ENCODE measurements at places on chromosomes 1 and 21.

GRCh38 chr1:164524810-164525209 lies 34.2 kb upstream of the PBX1 start:
- DNase-seq = no peak

DNA sequence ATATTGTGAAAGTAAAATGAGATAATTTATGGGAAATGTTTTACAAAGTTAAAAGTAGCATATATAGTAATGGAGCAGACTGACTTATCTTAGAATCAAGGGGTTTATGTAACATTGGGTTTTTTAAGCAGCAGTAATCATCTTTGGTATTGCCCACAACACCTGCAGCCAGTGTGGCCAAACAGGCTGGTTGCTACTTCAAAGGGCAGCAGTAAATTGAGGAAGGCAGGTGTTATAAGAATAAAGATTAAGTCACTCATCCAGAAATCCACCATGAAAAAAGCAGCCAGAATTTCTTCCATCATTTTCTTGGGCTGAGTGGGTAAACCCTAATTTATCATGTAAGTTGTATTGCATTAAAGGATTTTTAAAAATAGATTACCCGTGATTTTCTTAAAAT lies 16.7 kb downstream of the DYNLT5 start:
- DNase-seq = no peak

GRCh38 chr1:169699707-169700106 lies 11.7 kb downstream of the SELL start:
- no peak for DNase-seq

- no peak for DNase-seq
Measured at GRCh38 chr1:117010310-117010969, 8.9 kb downstream of the CD101 start.

- DNase-seq = no peak
Measured at GRCh38 chr1:7528386-7529198, 242.5 kb upstream of the VAMP3 start.

- no peak for DNase-seq
Measured at GRCh38 chr1:244181867-244182266, 130.8 kb downstream of the ZBTB18 start.

- DNase-seq = no peak
Measured at GRCh38 chr1:175842550-175842949, 99.2 kb upstream of the TNR start.

- no peak for DNase-seq
Measured at GRCh38 chr1:29709704-29710280, 473.5 kb downstream of the PTPRU start.

GRCh38 chr1:204405988-204406387 lies 5.6 kb downstream of the PPP1R15B start:
- no peak for DNase-seq

- DNase-seq = peak; percentile 63
Measured at GRCh38 chr1:115089420-115090185, at the start of gene TSPAN2. TSS of gene TSPAN2 (minus strand) at chr1:115089503. CDS start at chr1:115089432, 71 bp downstream.

- DNase-seq = no peak
Measured at GRCh38 chr1:21837476-21837875, 25.4 kb downstream of the LDLRAD2 start.

DNA sequence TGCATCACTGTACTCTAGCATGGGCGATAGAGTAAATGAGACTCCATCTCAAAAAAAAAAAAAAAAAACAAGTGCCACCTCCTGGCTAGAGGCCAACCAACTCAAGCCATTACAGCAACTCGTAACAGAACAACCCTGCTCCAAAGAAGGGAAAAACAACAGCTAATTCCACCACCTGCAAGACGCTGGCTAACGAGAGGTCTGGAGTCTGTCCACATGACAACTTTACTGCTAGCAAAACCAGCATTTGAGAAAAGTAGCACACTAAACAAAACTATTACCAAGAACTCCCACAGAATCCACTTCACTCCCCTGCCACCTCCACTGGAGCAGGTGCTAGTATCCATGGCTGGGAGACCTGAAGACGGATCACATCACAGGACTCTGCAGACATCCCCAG lies 24.1 kb upstream of the EGLN1 start:
- no peak for DNase-seq

- DNase-seq = no peak
Measured at GRCh38 chr1:29514361-29515169, 278.2 kb downstream of the PTPRU start.

DNA sequence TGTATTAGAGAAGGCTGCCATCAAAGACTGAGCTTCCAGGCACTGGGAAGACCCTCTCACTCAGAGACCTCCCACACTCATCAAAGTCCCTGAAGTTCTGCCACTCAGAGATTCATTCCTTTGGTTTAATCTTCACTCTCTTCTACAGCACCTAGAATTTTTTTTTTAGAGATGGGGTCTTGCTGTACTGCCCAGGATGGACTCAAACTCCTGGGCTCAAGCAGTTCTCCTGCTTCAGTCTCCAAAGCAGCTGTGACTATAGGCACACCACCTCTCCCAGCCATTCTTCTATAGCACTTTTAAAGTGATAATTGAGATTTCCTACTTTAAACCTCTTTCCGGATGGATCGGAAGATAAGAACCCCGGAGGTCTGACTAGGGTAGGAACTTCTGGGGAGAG lies 3.7 kb upstream of the HP1BP3 start:
- no peak for DNase-seq

- DNase-seq = no peak
Measured at GRCh38 chr1:8678673-8679394, 138.6 kb downstream of the RERE start.

DNA sequence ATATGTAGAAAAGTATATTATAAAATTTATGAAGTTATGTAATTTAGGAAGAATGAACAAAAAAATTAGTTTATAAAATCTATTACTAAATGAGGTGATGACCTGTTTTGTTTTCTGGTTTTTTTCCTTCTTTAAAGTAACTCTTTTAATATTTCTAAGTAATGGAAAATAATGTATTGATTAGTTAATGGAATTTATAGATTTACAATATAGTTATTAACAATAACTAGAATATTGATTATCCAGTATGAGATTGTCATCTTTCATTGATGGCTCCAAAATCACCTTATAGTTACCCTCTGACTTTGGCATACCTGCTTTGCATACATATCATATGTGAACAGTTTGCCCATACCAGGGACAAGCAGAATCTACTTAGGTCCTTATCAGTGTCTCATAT lies 23.4 kb downstream of the CAMSAP2 start:
- DNase-seq = no peak

- DNase-seq = no peak
Measured at GRCh38 chr1:21490774-21491487, 18.3 kb upstream of the ALPL start.

- no peak for DNase-seq
Measured at GRCh38 chr21:42973309-42973990, 912 bp upstream of the PKNOX1 start.

- no peak for DNase-seq
Measured at GRCh38 chr1:31881688-31882000, 56.5 kb downstream of the PTP4A2 start.

- no peak for DNase-seq
Measured at GRCh38 chr21:45611296-45611695, 32.2 kb upstream of the PCBP3 start.

GRCh38 chr1:34303218-34303617 lies 126.5 kb downstream of the C1orf94 start:
- no peak for DNase-seq

GRCh38 chr1:86389307-86389706 lies 6.8 kb downstream of the ODF2L start:
- peak; percentile 26 for DNase-seq

DNA sequence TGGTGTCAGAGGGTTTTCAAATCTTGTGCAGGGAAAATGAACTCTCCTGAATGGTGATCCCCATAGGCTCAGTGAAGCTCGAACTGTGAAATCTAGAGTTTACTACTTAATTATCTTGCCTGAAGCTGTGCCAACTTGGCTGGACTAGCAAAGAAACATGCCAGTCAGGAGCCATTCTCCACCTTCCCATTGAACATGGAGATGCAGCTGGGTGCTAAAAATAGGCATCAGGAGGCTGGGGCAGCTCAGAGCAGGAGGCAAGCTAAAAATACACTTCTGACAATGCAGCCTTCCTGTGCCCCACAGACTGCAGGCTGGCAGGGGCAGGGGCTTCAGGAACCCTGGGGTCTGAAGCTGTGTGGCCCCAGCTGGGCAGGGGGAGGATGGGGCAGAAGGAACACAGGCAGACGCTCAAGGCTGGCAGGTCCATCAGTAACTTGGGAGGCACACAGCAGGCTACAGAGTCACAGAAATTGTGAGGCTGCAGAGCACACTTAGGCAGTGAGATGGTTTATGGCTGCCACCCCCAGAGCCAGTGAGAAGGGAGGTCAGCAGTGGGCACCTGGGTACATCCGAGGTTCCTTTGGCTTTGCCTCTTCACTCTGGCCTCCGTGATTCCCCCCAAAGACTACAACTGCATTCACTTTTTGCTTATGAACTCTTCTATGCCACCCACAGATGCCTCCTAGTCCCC lies 155.4 kb upstream of the KCND3 start:
- no peak for DNase-seq

GRCh38 chr1:173058556-173058955 lies 7.8 kb upstream of the TNFSF18 start:
- DNase-seq = no peak

DNA sequence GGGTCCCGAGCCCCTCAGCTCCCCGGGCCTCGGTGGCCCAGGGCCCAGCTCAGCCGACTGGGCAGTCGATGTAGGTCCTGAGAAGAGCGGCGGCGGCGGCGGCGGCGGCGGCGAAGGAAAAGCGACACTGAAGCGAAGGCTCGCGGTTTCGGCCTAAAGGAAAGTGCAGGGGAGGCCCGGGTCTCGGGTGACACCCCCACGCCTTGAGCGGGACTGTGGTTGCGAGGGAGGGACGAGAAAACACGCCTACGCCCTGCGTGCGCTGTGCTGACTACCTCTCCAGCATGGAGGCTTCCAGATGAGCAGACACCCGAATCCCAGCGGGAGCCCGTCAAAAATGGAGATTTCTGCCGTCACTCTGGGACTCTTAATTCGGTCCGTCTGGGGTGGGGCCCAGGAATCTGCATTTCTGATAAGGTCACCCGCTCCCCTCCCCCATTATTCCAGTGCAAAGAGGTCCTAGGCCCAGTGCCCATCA lies 31.2 kb downstream of the DNTTIP2 start:
- peak; percentile 74 for DNase-seq

GRCh38 chr1:10189659-10190058 lies 20.7 kb upstream of the KIF1B start:
- no peak for DNase-seq

- no peak for DNase-seq
Measured at GRCh38 chr1:210397252-210397651, 68.5 kb downstream of the HHAT start.

- no peak for DNase-seq
Measured at GRCh38 chr1:83676106-83676505, 322.8 kb downstream of the TTLL7 start.

DNA sequence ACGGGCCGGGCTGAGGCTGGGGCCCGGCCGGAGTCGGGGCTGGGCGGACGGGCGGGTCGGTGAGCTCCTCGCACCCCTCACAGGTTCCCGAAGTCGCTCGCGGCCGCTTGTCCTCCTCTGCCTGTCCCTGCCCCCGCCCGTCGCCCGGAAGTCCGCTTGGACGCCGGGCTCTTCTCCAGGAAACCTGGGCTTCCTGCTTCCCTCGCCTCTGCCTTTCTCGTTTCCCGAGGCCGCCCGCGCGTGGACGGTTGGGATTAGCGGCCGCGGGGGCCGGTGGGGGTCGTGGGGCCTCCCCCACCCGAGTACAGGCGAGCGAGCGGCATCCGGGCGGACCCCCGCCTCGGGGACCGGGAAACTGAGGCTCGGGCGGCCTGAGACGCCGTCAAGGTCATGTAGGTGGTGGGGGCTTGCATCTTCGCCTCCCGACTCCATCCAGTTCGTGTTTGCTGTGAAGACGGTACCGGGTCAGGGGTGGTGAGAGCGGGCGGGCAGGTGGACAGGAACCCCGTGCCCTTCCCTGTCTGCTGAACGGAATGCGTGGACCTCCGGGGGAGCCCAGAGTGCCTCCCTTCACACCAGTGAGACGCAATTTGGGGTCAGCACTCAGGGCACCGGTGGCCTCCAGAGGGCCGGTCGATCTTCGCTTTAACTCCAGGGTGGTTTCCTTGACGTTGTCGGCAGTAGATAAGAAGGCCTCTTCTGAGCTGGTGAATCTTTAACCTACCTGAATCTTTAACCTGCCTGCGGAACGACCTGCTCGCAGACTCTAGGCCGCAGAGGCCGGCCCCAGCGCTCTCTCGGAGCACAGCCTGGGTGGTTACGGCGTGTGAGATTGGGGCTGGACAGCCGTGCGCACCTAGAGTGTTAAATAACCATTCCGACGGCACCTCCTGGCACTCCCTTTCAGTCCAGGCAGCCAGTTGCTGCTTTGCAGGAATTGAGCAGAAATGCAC lies 686 bp downstream of the ARF1 start:
- no peak for DNase-seq

- peak; percentile 79 for DNase-seq
Measured at GRCh38 chr1:11650331-11650991, 3.8 kb downstream of the FBXO2 start.

- DNase-seq = peak; percentile 38
Measured at GRCh38 chr1:64505944-64506655, 36.2 kb downstream of the CACHD1 start.

DNA sequence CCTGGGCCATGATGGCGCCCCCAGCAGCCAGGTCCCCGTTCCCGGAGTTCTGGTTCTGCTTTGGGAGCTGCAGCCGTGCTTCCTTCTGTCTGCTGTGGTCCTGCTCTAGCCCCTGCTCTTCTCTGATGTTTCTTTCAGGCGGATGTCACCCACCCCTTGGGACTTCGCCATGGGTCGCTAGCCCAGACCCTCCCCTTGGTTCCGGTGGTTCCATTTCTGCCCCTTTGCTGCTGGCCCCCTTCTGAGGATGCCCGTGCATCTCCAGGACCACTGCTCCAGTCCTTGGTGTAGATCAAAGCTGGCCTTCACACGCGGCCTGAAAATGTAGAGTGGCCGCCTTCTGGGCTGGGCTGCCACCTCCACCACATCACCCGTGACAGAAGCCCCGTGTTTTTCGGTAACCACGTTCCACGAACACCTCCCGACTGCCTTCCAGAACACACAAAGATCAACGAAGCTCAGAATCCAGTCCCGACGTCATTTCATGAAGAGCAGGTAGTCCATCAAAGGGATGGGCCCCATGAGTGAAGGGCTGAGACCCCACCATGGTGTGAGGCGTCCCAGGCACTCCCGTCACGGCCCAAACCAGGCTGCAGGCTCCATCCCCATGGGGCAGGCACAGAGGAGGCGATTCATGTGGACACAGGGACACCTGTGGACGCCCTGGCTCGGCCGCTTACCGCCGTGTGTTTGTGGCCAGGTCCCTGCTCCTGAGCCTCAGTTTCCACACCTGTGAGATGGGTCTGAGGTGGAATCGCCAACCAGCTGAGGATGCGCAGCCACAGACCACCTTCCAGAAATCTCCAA lies 24.4 kb downstream of the KRTAP10-1 start:
- no peak for DNase-seq

- DNase-seq = no peak
Measured at GRCh38 chr1:11352816-11353799, 80.1 kb downstream of the UBIAD1 start.

- DNase-seq = no peak
Measured at GRCh38 chr1:7379441-7379971, 391.6 kb upstream of the VAMP3 start.

DNA sequence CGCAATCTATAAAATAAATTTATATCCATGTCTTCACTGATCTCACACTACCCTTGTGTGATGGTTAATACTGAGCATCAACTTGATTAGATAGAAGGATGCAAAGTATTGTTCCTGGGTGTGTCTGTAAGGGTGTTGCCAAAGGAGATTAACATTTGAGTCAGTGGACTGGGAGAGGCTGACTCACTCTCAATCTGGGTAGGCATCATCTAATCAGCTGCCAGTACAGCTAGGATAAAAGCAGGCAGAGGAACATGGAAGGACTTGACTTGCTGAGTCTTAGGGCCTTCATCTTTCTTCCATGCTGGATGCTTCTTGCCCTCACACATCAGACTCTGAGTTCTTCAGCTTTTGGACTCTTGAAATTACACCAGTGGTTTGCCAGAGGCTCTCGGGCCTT lies 615.4 kb downstream of the AGBL4 start:
- no peak for DNase-seq
